ENCODE measurements at places on chromosomes 12 and 14.

GRCh38 chr12:63916561-63917476, 72.3 kb downstream of the SRGAP1 start:
- DNase-seq, result no peak

DNA sequence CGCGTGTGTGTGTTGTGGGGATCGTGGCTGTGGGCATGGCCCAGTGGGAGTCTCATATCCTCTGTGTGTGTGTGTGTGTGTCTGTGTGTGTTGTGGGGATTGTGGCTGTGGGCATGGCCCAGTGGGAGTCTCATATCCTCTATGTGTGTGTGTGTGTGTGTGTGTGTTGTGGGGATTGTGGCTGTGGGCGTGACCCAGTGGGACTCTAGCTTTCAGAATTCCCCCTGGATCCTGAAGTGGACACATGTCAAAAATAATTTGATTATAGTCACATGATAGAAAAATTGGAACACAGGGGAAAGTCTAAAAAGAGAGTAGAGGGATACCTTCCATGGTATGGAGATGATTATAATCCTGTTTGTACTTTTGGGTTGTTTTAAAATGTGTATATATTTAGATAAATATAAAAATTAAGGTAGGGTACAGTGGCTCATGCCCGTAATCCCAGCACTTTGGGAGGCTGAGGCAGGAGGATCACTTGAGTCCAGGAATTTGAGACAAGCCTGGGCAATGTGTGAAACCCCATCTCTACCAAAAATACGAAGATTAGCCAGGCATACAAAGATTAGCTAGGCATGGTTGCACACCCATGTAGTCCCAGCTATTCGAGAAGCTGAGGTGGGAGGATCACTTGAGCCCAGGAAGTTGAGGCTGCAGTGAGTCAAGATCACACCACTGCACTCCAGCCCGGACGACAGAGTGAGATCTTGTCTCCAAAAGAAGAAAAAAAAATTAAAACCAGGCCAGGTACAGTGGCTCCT, 11.0 kb downstream of the PAPLN start:
- no peak for DNase-seq

GRCh38 chr14:103693515-103693914, 21.7 kb downstream of the XRCC3 start:
- DNase-seq, result no peak

GRCh38 chr14:58769011-58769643, 131.4 kb downstream of the DACT1 start:
- DNase-seq, result no peak

- DNase-seq, result no peak
These were observed 514.6 kb downstream of the FUT8 start for GRCh38 chr14:65926935-65927700.

GRCh38 chr12:109864916-109865315, 15.4 kb downstream of the GLTP start:
- DNase-seq, result no peak

GRCh38 chr12:50077099-50077498, 8.0 kb upstream of the SMARCD1 start:
- DNase-seq, result no peak
